Stimulated activated CD8-positive, alpha-beta memory T cell treated with anti-CD3 and anti-CD28 coated beads, Interleukin-2, amount 100 ng/mL, for 1 hour (primary cell): ENCODE measurements at places on chromosomes 7 and 10.

- no peak for DNase-seq
These were observed 52.5 kb downstream of the CRPPA start for GRCh38 chr7:16368885-16369284.

- no peak for DNase-seq
These were observed 89.1 kb downstream of the EGFR start for GRCh38 chr7:55107946-55108345.

DNA sequence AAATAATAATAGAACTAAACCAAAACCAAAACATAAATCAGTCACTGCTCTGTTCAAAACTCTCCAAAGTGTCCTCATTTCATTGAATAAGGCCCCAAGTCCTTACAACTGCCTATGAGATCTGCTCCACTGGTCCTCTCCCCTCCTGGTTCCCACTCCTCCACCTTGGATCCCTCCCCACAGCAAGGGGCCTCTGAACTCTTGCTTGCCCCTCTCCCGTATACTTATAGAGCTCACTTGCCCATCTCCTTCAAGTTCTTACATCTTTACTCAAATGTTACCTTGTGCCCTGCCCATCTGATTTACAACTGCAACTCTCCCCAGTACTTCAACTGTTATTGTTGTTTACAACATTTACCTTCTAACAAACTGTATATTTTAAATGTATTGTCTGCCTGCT lies 819 bp downstream of the POLD2 start:
- DNase-seq = no peak

DNA sequence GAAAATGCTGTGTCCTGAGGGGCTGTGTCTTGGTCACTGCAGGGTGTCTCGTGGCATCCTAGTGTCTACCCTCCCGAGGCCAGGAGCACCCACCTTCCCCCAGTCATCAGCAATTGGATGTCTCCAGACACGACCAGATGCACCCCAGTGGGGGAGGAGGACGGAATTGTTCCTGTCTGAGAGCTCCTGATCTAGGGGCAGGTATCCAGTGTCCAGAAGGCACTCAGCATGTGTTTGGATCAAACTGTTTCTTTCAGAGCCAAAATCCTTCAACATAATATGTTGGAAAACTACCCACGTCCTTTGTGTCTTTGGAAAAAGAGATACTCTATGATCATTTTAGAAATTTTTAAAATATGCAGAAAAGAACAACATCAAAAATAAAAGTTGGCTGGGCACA lies 16.9 kb downstream of the PRKRIP1 start:
- DNase-seq = no peak
